Hematopoietic multipotent progenitor cell treated with erythropoietin and hydrocortisone succinate and interleukin-3 and kit ligand, for 17 days (in vitro differentiated cells): ENCODE measurements at places on chromosomes 3 and 15.

DNA sequence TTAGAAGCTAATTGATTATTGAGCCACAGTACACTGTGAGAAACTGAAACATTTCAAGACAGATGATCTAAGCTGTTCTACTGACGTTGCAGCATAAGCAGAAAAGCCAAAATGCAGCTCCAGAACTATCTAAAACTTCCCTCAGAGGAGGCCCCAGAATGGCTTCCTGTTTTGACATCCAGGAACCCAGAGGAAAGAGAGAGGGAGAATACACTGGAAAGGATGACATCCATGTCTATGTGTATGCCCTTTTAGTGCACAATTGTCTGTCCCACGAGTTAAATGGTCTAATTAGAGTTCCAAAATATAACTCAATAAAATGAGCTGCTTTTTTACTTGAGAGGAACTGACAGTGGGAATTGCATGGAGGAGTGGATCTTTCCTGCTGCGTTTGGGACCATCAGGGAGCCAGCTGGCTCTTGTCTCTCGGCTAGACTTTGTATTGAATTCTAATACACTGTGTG is 688.1 kb downstream of the ZNF385D start:
- no peak for DNase-seq

DNA sequence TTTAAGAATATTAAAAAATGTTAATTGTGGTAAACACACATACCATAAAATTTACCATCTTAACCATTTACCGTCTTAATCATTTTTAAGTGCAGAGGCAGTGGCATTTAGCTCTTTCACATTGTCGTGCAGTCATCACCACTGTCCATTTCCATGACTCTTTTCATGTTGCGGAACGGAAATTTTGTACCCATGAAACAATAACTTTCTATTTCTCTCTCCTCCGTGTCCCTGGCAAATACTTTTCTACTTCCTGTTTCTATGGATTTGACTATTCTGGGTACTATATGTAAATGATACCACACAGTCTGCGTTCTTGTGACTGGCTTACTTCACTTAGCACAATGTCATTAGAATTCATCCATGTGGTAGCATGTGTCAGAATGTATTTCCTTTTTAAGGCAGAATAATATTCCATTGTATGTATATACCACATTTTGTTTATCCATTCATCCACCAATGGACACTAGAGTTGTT is 27.9 kb downstream of the AKAP13 start:
- DNase-seq: no peak

GRCh38 chr15:32041294-32041693 is 11.0 kb downstream of the CHRNA7 start:
- DNase-seq: no peak

GRCh38 chr15:31774045-31774444 is 256.3 kb upstream of the CHRNA7 start:
- no peak for DNase-seq

- no peak for DNase-seq
These were observed 4.1 kb upstream of the AMOTL2 start for GRCh38 chr3:134378384-134378783.

- no peak for DNase-seq
These were observed 27.1 kb downstream of the GATM start for GRCh38 chr15:45351227-45351626.

DNA sequence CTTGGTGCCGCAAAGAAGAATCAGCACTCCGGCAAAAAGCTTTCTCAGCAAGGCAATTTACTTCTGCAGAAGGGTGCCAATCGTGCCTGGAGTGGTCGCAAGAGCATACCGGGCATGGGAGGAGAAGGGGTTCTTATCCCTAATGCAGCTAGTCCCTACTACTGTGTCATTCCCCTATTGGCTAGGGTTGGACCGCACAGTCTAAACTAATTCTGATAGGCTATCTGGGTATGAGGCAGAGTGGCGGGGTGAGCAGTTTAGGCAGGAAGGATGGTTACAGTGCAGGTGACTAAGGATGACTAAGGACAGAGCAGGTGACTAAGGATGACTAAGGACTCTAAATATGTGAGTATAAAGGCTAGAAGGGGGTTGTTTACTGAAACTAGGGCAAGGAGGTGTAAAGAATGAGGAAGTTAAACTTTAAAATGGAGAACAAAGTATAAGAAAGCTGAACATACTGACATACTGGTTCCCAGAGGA is 52.9 kb downstream of the PGBD4 start:
- no peak for DNase-seq

DNA sequence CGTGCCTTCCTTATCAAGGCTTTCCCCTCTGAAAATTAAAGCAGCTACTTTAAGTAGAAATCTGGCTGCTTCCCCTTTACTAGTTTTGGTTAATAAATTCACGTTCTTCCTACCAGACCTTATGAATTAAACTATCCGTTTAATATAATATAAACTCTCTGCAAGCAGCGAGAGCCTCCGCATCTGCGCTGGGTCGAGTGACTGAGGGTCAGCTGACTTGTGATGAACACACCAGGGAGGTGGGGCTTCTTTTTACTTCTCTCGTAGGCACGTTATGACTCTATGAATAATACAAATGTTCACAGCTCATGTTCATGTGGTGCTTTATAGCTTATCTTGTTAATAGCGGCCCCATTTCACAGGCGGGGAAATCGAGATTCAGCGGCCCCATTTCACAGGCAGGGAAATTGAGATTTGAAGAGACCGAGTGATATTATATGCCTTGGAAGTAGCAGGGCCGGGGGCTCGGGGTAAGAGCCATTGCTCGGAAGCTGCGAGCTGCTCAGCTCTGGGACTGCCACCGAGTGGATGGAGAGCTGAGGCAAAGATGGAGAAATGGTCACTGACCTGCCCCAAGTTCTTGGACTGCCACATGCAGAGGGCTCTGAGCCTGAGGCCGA is 8.3 kb downstream of the MUC4 start:
- DNase-seq: no peak

DNA sequence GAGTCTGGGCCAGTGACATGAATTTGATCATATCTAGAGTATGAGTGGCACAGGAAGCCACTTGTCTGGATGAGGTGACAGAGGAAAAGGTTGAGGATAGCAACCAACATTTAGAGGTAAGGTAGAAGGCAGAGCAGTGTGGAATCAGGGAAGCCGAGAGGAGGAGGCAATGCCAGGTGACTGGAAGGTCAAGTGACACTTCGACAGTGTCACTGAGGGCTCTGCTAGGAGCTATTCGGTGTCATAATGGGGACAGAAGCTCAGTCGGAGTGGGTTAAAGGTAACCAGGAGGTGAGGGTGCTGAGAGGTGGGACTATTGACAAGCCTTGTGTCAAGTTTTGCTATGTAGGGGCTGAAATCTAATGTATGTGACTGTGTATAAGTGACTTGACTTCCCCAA is 56.7 kb downstream of the IGF1R start:
- no peak for DNase-seq

GRCh38 chr15:93274257-93274656 is 185.2 kb upstream of the RGMA start:
- no peak for DNase-seq

DNA sequence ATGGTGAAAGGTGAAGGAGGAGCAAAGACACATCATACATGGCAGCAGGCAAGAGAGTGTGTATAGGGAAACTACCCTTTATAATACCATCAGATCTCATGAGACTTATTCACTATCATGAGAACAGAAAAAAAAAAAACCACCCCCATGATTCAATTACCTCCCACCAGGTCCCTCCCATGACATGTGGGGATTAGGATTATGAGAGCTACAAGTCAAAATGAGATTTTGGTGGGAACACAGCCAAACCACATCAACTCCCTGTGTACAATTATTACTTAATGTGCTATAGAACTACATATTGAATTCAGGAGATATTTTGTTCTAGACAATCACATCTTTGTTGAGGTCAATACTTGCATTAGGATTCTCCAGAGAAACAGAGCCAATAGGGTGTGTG is 313.4 kb downstream of the CNTN6 start:
- no peak for DNase-seq

DNA sequence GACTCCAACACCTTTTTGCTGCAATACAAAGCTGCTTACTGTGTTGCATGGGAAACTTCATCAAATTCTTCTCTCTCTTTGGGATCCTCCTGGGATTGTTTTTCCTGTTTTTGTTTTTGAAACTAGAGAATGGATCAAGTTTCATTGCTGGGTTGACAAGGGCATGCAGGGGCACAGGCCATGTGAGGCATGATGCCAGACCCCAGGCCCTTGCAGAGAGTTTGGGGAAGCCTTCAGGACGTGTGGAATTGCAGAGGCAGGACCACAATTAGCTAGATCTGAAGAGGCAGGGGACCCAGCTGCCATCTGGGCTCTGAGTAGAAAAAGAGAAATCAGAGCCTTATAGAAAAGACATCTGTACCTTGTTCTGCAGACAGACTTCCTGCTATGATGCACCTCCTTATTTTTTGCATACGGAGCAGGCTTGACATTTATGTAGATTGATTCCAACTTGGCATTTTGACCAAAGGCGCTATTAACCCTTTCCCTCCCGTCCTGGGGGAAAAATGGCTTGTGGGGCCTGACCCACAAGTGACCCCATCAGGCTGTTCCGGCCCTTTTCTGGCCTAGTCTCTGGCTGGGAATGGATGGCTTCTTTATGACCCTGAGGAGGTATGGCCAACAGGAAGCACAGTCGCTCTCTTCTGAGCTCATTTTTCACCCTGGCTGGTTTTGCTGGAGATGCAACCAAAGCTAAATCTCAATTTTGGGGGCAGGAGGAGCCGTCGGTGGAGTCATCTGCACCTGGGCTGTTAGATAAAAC is 44.3 kb upstream of the CHRNB4 start:
- no peak for DNase-seq

DNA sequence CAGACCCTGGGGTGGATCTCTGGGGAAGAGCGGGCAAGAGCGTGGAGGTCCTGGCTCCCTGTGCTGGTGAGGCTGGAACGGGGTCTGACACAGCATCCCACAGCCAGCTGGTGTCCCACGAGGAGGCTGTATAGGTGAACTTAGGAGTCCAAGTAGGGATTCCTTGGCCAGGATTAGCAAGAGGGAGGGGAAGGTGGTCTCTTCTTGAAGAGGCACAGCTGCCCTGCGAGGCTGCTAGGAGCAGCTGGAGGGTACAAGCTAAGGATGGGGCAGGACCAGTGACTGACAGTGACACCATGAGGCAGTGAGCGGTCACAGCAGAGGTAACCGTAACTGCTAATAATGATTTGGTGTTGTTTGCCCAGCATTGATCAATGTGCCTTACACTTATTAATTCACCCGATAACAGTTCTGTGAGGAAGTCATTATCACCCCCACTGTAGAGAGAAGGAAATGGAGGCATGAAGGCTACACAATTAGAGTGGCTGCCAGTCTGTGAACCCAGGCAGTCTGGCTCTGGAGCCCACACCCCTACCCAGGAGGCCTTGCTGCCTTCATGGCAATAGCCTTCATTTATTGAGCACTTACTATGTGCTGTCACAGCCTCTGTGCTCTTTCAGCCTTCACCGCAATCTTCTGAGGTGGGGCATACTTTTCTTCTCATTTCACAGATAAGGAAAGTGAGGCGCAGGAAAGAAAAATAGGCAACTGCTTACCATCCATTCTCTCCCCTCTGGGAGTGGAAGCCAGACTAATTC is 59.4 kb downstream of the TMEM44 start:
- peak; percentile 41 for DNase-seq

DNA sequence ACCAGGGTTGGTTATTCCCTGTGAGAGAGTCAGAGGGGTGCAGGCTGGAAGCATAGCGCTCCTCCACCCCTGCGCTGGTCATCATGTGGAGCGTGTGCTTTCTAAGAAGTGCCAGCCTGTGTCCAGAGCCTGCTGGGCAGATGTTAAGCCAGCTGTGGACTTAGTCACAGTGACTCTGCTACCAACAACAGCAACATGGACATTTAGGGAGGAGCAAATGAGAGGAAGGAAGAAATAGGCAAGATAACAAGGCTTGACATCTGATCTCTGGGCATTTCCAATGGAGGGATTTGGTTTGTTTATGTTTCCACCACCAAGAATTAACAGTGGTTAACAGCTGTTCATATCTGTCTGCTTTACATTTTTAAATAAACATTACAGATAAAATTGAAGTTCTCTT is 36.4 kb upstream of the MYZAP start:
- no peak for DNase-seq

DNA sequence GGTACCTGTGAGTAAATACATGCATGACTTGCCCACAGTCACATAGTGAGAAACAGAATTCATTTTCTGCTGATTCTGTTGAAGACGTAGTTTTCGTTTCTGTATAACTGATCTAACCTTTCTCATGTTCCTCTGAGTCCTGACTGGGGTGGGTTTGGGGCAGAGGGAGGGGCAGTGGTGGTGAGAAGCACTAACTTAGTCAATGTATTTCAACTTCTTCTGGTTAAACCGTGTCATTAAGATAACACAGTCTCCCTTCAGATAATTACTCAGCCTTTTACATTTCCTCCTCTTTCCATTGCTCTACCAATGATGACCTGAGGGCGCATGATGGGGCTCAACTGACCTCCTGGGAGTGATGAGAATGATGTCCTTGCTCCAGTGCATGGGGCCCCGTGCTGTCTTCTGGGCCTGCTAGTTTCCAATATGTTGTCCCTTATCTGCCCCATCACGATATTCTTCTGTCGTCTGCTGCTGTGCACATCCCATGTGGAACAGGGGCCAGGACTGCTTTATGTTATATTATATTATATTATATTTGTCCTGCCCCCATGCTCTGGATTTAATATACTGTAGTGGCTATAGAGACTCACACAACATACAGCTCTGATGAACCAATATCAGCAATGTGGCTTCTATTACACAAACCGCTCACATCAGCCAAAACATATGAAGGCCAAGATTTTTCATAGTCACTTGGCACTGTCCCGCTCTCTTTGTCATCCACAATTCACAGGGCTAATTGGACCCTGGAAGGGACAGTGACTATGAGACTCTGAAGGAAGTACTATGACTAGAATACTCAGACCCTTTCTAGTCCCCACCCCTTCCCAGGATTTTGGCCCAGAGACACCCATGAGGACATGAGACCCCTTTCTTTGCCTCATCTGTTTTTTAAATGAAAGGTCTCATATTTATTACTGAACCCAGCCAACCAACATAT is 407.1 kb upstream of the MCTP2 start:
- no peak for DNase-seq

GRCh38 chr3:38489766-38490165 is 6.4 kb upstream of the EXOG start:
- DNase-seq: no peak
